Activated B cell treated with CpG ODN at 0.5 μM for 24 hours (primary cell): ENCODE measurements at places on chromosomes 2 and 18.

GRCh38 chr2:46062637-46063412, 234.4 kb upstream of the EPAS1 start:
- peak; percentile 30 for DNase-seq
- no peaks in the 10 kb centered on the region for H3K4me1 ChIP-seq
- no peaks in the 10 kb centered on the region for H3K27me3 ChIP-seq
- no peak overlapping the region for H3K27ac ChIP-seq

DNA sequence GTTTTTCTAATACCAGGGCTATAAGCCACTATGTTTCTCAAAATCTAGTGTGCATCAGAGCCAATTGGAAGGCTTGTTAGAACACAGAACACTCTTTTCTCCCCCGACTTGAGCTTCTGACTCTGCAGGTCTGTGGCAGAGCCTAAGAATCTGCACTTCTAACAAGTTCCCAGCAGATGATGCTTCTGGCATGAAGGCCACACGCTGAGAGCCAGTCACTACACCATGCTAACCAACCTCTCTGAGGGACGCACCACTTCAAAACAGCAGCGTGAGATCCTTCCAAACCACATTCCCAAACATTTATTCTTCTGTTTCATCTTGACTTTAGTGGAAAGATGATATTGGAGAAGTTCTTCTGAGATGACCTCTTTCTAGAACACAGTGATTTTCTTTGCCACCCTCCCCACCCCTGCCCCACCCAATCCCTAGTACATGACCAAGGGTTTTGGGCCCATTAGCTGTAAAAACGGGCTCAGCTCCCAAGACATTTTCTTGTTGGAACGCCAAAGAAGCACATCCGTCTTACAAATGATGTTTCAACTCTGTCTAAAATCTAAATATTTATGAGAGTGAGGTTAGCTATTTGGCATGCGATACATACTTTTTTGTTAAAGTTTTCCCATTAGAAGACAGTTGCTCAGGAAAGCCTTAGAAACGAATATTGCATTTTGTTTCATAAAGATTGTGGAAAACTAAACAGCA, 391.9 kb downstream of the TMEM182 start:
- no peak for DNase-seq
- H3K4me1 ChIP-seq, result no peaks in the 10 kb centered on the region
- H3K27me3 ChIP-seq, result no peaks in the 10 kb centered on the region
- H3K36me3 ChIP-seq, result no peaks in the 10 kb centered on the region
- H3K4me3 ChIP-seq, result no peak overlapping the region

- H3K4me3 ChIP-seq, result no peak overlapping the region
- H3K27me3 ChIP-seq, result no peaks in the 10 kb centered on the region
- no peak overlapping the region for H3K27ac ChIP-seq
- DNase-seq, result no peak
Observed at GRCh38 chr2:101879466-101879865, 112.3 kb upstream of the IL1R2 start.

DNA sequence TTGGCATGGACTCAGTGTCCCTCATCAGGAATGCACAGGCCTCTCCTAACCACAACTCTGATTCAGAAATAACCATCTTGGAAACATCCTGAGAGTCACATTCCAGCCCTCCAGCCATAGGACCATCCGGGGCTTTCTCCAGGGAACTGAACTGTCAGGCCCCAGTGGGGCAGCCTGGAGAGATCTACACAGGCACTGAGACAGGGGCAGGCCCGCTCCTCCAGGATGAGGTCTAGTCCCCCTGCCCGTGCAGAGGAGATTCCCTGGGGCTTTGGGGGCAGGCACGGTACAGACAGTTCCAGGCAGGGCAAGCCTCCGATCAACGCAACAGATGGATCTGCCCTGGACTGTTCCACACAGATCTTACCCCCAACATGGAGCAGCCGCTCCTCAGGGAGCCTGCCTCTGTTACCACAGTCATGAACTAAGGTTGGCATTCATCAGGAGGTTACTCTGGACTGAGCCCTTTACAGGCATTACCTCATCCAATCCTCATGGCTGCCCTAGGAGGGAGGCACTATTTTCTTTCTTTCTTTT, 12.0 kb downstream of the KCNK3 start:
- H3K27me3 ChIP-seq, result peaks cover 16% of the 10 kb centered on the region
- no peak overlapping the region for H3K4me3 ChIP-seq
- no peak for DNase-seq
- H3K4me1 ChIP-seq, result no peaks in the 10 kb centered on the region

GRCh38 chr2:129912066-129912820, 67.2 kb upstream of the RAB6C start:
- H3K27ac ChIP-seq, result no peak overlapping the region
- no peak overlapping the region for H3K4me3 ChIP-seq
- no peaks in the 10 kb centered on the region for H3K4me1 ChIP-seq
- no peaks in the 10 kb centered on the region for H3K36me3 ChIP-seq
- no peak for DNase-seq

DNA sequence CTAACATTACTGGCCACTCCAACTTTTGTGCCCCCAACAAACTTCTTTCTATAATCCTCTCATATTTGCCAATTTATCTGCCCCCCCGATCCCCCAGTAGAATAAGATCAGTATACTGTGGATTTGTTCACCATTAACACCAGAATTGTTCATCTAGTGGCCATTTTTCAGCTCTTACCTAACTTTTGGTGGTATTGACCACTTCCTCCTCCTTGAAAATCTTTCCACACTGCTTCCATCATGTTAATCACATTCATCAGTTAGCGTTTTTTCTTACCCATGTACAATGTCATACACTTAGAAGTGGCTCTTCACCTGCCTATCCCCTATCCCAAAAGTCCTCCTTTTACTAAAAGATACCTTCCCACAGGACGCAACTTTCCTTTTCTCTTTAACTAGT, 6.1 kb downstream of the IMPACT start:
- H3K4me1 ChIP-seq, result peaks cover 5% of the 10 kb centered on the region
- DNase-seq, result no peak
- H3K27me3 ChIP-seq, result no peaks in the 10 kb centered on the region
- no peak overlapping the region for H3K4me3 ChIP-seq
- H3K36me3 ChIP-seq, result peaks cover 28% of the 10 kb centered on the region
